ENCODE measurements at places on chromosomes 4 and X. TPM values are rescaled to one million over a fixed set of nuclear protein-coding genes. Genes with fewer than 3 reads are reported as not detected.

GRCh38 chr4:156190615-156191014, 236.9 kb upstream of the CTSO start:
- peak; percentile 70 for DNase-seq

- no peak for DNase-seq
These were observed 9.4 kb downstream of the SLC2A9 start for GRCh38 chr4:10011885-10012284.

KDR gene
- total RNA-seq = under 0.01 TPM

CSAG1 gene
- not detected for total RNA-seq

MAGEA4 gene
- total RNA-seq = not detected

Measured in bronchial epithelial cell (primary cell).